ENCODE measurements at places on chromosomes 7 and 10.
A peak's percentile ranks its signal among the peaks of the same experiment; 100 is the strongest.

DNA sequence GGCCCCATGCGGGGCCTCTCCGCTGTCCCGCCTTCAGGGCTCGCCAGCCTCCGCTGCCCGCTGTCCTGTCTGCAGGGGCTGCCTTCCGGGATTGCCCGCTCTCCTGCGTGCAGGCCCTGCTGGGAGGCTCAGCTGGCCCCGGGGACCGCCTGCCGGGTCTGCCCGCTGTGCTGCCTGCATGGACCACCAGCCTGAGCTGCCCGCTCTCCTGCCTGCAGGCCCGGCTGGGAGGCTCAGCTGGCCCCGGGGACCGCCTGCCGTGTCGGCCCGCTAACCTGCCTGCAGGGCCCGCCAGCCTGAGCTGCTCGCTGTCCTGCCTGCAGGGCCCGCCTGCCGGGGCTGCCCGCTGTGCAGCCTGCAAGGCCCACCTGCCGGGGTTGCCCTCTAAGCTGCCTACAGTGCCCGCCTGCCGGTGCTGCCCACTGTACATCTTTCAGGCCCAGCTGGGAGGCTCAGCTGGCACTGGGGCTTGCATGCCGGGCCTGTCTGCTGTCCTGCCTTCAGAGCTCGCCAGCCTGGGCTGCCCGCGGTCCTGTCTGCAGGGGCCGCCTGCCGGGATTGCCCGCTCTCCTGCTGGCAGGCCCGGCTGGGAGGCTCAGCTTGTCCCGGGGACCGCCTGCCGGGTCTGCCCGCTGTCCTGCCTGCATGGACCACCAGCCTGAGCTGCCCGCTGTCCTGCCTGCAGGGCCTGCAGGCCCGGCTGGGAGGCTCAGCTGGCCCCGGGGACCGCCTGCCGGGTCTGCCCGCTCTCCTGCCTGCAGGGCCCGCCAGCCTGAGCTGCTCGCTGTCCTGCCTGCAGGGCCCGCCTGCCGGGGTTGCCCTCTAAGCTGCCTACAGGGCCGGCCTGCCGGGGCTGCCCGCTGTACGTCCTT, 165.1 kb downstream of the GLRX3 start:
- no peak for DNase-seq

- no peak for DNase-seq
Measured at GRCh38 chr10:71278691-71279588, 40.1 kb upstream of the SLC29A3 start.

DNA sequence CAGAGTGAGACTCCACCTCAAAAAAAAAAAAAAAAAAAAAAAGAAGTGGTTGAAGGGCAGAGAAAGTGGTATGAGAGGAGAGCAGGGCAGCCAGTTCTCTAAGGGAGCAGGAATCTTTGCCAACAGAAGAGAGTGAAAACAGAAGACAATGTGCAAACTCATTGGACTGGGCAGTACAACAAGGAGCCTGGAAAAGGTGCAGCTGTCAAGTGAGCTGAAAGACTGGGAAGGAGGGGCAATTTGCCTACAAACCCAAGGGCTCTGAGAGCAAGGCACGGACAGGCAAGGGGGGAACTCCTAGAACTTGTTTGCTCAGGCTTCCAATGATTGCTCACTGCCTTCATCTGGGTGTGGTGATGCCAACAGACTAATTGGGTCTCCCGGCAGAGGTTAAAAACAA, 9.5 kb downstream of the ACTR1A start:
- DNase-seq, result no peak

GRCh38 chr10:42593284-42593683, 45.1 kb downstream of the ZNF33B start:
- DNase-seq, result no peak

- no peak for DNase-seq
Measured at GRCh38 chr7:52689912-52690311, 345.5 kb upstream of the POM121L12 start.

DNA sequence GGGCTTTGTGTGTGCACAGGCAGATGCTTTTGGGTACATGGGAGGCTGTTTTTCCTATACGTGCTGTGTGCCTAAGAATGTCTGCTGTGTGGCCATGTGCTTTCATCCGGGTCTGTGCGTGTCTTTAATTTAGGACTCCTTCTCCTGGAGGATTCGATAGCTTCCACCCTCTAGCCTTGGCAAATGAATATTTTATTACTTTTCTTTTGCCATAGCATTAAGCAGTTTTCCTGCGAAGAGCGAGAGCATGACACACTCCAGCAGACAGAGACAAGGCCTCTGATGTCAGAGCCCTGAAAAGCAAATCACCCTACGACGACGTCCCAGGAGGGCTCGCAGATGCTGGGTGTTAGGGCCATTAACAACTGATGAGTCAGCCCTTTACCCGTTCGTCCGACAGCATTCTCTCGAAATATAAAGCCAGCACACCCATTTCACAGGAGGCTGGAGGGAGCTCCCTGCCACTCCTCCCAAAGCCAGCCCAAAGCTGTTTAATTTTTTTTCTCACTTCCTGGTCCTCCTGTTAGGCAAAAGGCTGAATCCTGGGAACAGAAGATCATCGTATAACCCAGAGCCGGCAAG, 311.3 kb upstream of the ZMIZ1 start:
- DNase-seq, result peak; percentile 71

DNA sequence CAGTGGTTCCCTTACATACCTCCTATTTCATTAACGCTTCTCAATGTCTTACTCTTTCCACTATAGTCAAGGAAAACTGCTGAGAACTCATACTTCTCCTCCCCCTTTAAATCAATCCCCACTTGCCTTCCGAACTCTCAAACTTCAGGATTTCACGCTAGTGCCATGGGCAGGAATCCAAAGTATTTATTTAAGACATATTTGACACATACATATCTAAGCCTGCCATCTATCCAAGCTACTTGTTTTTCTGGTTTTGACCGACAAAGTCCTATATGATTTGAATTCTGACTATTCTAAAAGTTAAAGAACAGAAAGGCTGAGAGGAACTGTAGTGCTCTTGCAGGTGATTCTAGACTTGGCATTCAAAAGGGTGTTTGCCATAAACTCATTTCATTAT, 51.8 kb downstream of the CCDC6 start:
- DNase-seq, result no peak

GRCh38 chr10:47366731-47367460, 17.2 kb downstream of the ZNF488 start:
- DNase-seq, result no peak

GRCh38 chr10:103062854-103063590, 130.1 kb downstream of the NT5C2 start:
- DNase-seq, result no peak
